ENCODE measurements at places on chromosomes 11 and 22.

GRCh38 chr11:16969010-16969999, 44.9 kb downstream of the PLEKHA7 start:
- no peak for DNase-seq

- peak; percentile 29 for DNase-seq
Observed at GRCh38 chr22:18971321-18971751, 35.2 kb upstream of the PRODH start.

DNA sequence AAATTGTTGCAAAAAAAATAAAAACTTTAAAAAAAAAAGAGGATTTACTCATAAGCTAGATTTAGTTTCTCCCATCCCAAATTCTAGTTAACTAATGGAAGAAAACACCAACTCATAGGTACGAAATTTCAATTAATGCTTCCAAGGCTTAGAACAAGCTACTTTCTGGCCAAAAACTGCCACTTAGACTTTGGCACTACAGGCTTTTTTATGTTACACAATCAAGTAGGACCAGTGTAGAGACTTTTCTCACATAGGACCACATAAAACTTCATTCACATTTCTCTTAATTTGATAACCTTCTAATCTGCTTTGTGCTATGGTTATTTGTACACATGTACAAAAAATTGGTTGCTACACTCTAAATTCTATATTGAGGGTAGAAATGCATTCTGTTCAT, 3.1 kb downstream of the ST13 start:
- no peak for DNase-seq

- DNase-seq, result peak; percentile 69
Observed at GRCh38 chr11:121318848-121319834, 26.6 kb downstream of the SC5D start.

Measured in retina (tissue), 1 donor.